ENCODE measurements at places on chromosomes 3 and 15.
A peak's percentile ranks its signal among the peaks of the same experiment; 100 is the strongest.

- no peak for DNase-seq
Observed at GRCh38 chr15:41562244-41562643, 3.2 kb downstream of the TYRO3 start.

DNA sequence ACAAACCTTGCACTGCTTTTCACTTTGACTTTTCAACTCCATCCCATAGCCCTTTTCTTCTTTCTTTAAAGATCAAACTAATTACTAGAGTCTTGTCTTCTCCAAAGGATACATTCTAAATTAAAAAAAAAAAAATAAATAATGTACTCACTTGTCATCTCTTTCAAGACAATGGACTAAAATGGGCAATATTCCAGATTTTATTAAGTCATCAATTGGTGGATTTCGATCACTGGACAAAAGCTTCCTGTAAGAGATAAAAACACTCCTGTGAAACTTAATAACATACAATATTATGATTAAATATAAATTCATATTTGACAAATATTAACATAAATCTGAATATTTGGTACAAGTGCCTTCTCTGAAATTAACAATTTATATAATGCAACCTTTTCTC lies 34.1 kb downstream of the KPNA4 start:
- DNase-seq = no peak

- no peak for DNase-seq
Observed at GRCh38 chr3:128547368-128547987, 54.5 kb upstream of the GATA2 start.

DNA sequence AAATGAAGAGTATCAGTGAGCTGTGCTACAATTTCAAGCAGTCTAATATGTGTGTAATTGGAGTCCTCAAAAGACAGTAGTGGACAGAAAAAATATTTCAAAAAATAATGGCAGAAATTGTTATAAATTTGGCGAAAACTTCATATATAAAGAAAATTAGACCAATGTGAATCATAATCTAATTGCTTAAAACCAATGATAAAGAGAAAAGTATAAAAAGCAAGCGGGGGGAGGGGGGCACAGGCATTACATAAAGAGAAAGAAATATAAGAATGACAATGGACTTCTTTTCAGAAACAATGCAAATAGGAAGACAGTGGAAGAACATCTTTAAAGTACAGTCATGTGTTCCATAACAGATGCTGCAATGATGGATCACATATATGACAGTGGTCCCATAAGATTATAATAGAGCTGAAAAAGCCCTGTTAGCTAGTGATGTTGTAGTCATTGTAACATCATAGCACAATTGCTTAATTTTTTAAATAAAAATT lies 7.9 kb upstream of the PXYLP1 start:
- no peak for DNase-seq

GRCh38 chr15:55267401-55268175 lies 22.0 kb downstream of the RAB27A start:
- DNase-seq = peak; percentile 83

- DNase-seq = no peak
Observed at GRCh38 chr3:72727726-72728125, 120.5 kb downstream of the SHQ1 start.

- peak; percentile 55 for DNase-seq
Observed at GRCh38 chr3:109532257-109533216, 195.2 kb upstream of the DPPA4 start.
